Activated CD4-positive, alpha-beta memory T cell treated with anti-CD3 and anti-CD28 coated beads, Interleukin-2, amount 10 ng/mL, durations not matched to agents 7 days and 5 days (primary cell): ENCODE measurements at places on chromosomes 5 and 9.

- peaks cover 43% of the 10 kb centered on the region for H3K4me1 ChIP-seq
- no peaks in the 10 kb centered on the region for H3K36me3 ChIP-seq
- no peak for DNase-seq
- no peak overlapping the region for H3K27ac ChIP-seq
- H3K27me3 ChIP-seq, result no peaks in the 10 kb centered on the region
- no peak overlapping the region for H3K4me3 ChIP-seq
Observed at GRCh38 chr9:99180199-99180598, 41.5 kb downstream of the ALG2 start.

DNA sequence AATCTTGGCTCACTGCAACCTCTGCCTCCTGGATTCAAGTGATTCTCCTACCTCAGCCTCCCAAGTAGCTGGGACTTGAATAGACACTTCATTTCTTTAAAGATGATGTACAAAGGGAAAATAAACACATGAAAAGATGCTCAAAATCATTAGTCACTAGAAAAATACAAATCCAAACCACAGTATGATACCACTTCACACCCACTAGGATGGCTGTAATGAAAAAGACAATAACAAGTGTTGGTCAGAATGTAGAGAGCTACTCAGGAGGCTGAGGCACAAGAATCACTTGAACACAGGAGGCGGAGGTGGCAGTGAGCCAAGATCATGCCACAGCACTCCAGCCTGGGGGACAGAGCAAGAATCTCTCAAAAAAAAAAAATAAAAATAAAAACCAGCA is 13.0 kb downstream of the F2RL2 start:
- no peak overlapping the region for H3K27ac ChIP-seq
- no peaks in the 10 kb centered on the region for H3K27me3 ChIP-seq
- H3K36me3 ChIP-seq, result peaks cover 53% of the 10 kb centered on the region
- H3K4me1 ChIP-seq, result peaks cover 14% of the 10 kb centered on the region

- DNase-seq, result no peak
- no peaks in the 10 kb centered on the region for H3K36me3 ChIP-seq
- no peak overlapping the region for H3K4me3 ChIP-seq
- H3K27me3 ChIP-seq, result no peaks in the 10 kb centered on the region
- H3K4me1 ChIP-seq, result no peaks in the 10 kb centered on the region
Observed at GRCh38 chr5:6194261-6194875, 184.0 kb downstream of the MED10 start.

GRCh38 chr5:31470608-31471007 is 61.3 kb downstream of the DROSHA start:
- H3K27me3 ChIP-seq, result no peaks in the 10 kb centered on the region
- no peak overlapping the region for H3K4me3 ChIP-seq
- peaks cover 60% of the 10 kb centered on the region for H3K36me3 ChIP-seq

- no peaks in the 10 kb centered on the region for H3K4me1 ChIP-seq
- H3K27ac ChIP-seq, result no peak overlapping the region
- H3K4me3 ChIP-seq, result no peak overlapping the region
- no peak for DNase-seq
- no peaks in the 10 kb centered on the region for H3K27me3 ChIP-seq
- H3K36me3 ChIP-seq, result no peaks in the 10 kb centered on the region
Observed at GRCh38 chr5:117623042-117623805, 1048.6 kb upstream of the SEMA6A start.

DNA sequence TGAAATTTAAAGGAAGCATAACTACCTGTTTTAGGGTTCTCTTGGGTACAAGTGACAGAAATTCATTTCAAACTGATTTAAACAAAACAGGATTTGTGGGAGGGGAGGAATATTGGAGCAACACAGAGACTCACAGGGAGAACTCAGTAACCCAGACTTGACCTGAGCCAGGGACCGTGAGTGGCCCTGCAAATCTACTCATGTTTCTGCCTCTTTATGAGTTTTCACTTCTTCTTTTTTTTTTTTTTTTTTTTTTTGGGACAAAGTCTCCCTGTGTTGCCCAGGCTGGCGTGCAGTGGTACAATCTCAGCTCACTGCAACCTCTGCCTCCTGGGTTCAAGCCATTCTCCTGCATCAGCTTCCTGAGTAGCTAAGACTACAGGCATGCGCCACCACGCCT is 405.6 kb upstream of the ZNF608 start:
- no peaks in the 10 kb centered on the region for H3K4me1 ChIP-seq
- no peak overlapping the region for H3K27ac ChIP-seq
- H3K4me3 ChIP-seq, result no peak overlapping the region
- H3K36me3 ChIP-seq, result no peaks in the 10 kb centered on the region
- H3K27me3 ChIP-seq, result no peaks in the 10 kb centered on the region

DNA sequence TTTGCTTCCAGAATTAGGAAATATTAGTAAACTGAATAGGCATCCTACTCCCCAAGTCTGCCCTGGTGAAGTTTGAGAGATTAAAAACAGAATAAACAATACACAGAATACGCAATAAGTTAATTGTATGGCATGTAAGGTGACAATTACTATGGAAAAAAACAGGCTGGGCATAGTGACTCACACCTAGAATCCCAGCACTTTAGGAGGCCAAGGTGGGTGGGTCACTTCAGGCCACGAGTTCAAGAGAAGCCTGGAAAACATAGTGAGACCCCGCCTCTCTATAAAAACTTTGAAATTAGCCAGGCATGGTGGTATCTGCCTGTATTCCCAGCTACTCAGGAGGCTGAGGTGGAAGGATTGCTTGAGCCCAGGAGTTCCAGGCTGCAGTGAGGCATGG is 64.2 kb upstream of the SUSD1 start:
- H3K27me3 ChIP-seq, result no peaks in the 10 kb centered on the region
- peaks cover 31% of the 10 kb centered on the region for H3K36me3 ChIP-seq
- no peak for DNase-seq
- H3K27ac ChIP-seq, result no peak overlapping the region
- H3K4me1 ChIP-seq, result peaks cover 1% of the 10 kb centered on the region

- no peaks in the 10 kb centered on the region for H3K36me3 ChIP-seq
- no peaks in the 10 kb centered on the region for H3K4me1 ChIP-seq
- H3K4me3 ChIP-seq, result no peak overlapping the region
- no peak for DNase-seq
- H3K27ac ChIP-seq, result no peak overlapping the region
- H3K27me3 ChIP-seq, result peaks cover 6% of the 10 kb centered on the region
Observed at GRCh38 chr5:6408260-6408596, 29.9 kb upstream of the MED10 start.

GRCh38 chr9:71692337-71692736 is 76.0 kb downstream of the CEMIP2 start:
- DNase-seq, result no peak
- H3K27ac ChIP-seq, result peak overlapping the region; percentile 56
- H3K4me1 ChIP-seq, result peaks cover 33% of the 10 kb centered on the region
- peaks cover 74% of the 10 kb centered on the region for H3K36me3 ChIP-seq

DNA sequence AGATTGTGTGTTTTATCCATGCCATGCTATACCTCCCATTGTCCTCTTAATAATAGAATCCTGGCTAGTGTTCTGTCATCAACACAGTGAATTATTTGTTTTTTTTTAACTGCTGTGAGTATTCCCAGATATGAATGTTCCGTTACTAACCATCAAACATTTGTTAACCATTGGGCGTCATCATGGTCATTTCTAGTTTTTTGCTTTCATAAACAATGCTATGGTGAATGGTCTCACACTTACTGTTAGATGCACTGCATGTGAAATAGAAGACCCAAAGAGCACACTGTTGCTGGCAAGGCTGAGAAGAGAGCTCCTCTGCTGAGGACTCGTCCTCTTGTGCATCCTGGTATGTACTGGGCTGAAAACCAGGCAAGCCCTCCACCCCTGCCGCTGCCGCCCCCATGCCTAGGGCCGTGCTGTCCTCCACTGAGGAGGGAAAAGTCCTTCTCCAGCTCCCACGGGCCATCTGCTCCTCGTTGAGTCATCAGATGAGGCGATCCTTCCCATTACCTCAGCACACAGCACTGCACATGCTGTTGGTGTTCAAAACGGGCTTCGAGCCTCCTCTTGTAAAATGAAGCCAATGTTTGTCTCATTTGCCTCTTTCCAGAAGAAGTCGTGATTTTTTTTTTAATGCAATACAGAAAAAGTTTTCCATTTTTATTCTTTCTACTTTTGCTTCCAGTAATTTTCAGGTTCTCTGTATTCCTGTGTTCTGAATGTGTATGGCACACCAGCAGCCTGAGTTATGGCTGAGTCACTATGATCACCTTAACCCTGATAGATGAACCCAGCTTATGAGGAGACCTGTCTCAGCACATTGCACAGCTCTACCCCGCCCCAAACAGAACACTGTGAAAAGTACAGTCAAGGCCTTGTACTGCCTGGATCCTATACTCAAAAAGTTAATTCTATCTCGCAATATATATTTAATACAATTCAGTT is 219.0 kb downstream of the AOPEP start:
- DNase-seq, result no peak
- peaks cover 2% of the 10 kb centered on the region for H3K27me3 ChIP-seq
- H3K4me3 ChIP-seq, result no peak overlapping the region

DNA sequence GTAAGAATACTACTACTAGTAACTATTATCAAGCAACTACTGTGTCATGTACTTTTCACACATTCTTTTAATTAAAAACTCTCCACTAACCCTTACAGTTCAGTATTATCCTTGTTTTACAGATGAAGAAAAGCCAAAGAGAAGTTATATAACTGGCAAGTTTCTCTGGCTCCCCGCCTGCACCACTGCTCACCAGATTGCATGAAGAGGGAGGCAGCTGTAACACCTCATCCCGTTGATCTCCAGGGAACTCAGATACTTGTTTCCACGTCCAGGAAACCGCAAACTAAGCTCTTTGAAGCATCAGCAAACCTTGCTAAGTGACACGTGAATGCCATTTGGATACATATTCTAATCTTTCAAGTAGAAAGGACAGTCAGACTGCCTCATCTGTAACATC is 70.3 kb downstream of the RIGI start:
- H3K36me3 ChIP-seq, result peaks cover 64% of the 10 kb centered on the region
- no peak overlapping the region for H3K4me3 ChIP-seq
- no peak overlapping the region for H3K27ac ChIP-seq
- no peaks in the 10 kb centered on the region for H3K27me3 ChIP-seq
- DNase-seq, result no peak

GRCh38 chr9:35499029-35499700 is 9.3 kb downstream of the RUSC2 start:
- no peaks in the 10 kb centered on the region for H3K36me3 ChIP-seq
- peaks cover 4% of the 10 kb centered on the region for H3K27me3 ChIP-seq
- H3K4me3 ChIP-seq, result no peak overlapping the region
- no peak for DNase-seq
- no peak overlapping the region for H3K27ac ChIP-seq
- H3K4me1 ChIP-seq, result peaks cover 15% of the 10 kb centered on the region

DNA sequence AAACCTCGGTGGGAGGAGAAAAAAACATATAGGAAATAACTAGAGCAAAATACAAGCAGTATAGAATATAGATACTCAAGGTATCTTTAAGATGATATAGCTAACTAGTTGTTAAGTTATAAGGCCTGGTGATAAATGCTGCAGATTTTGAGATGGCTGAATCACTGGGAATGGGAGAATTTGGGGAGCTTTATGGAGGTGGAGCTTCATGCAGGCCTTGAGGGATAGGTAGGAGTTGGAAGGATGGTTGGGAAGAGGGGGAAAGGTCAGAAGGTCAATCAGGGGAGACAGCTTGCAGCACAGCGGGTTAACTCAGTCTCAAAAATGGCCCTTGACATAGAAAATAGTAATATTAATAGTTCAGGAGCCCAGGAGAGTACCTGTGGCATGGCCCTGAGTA is 34.8 kb downstream of the RAI14 start:
- no peak overlapping the region for H3K4me3 ChIP-seq
- no peaks in the 10 kb centered on the region for H3K27me3 ChIP-seq
- no peaks in the 10 kb centered on the region for H3K36me3 ChIP-seq
- DNase-seq, result no peak
- H3K4me1 ChIP-seq, result peaks cover 2% of the 10 kb centered on the region

- no peaks in the 10 kb centered on the region for H3K4me1 ChIP-seq
- no peak overlapping the region for H3K4me3 ChIP-seq
Observed at GRCh38 chr5:65137631-65138030, 344.1 kb downstream of the ADAMTS6 start.

GRCh38 chr5:76735762-76736545 is 20.0 kb downstream of the F2R start:
- peaks cover 82% of the 10 kb centered on the region for H3K4me1 ChIP-seq
- H3K36me3 ChIP-seq, result peaks cover 38% of the 10 kb centered on the region
- peak overlapping the region; percentile 40 for H3K27ac ChIP-seq
- no peaks in the 10 kb centered on the region for H3K27me3 ChIP-seq
- H3K4me3 ChIP-seq, result no peak overlapping the region
